AG08396 (cell line): ENCODE measurements at places on chromosomes 16 and 17.

GRCh38 chr17:27631411-27631760 is 398 bp downstream of the LGALS9 start:
- no peak for DNase-seq

DNA sequence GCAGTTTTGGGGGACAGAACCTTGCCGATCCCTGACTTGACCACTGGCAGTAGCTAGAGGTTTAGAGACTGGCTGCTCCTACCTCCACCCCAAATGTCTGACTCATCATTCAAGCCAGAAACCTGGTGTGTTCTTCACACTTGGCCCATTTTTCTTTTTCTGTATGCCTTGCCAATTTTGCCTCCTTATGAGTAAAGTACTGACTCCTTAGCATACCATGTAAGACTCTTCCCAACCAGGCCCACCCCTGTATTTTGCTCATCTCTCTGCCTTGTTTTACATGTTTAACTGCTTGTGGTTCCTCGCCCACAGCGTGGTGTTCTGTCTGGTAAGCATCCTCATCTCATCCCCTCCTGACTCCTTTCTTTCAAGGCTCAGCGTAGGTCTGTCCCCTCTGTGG is 37.9 kb downstream of the NUP88 start:
- DNase-seq: no peak

- DNase-seq: no peak
Measured at GRCh38 chr17:34710226-34710625, 130.8 kb downstream of the TMEM132E start.

DNA sequence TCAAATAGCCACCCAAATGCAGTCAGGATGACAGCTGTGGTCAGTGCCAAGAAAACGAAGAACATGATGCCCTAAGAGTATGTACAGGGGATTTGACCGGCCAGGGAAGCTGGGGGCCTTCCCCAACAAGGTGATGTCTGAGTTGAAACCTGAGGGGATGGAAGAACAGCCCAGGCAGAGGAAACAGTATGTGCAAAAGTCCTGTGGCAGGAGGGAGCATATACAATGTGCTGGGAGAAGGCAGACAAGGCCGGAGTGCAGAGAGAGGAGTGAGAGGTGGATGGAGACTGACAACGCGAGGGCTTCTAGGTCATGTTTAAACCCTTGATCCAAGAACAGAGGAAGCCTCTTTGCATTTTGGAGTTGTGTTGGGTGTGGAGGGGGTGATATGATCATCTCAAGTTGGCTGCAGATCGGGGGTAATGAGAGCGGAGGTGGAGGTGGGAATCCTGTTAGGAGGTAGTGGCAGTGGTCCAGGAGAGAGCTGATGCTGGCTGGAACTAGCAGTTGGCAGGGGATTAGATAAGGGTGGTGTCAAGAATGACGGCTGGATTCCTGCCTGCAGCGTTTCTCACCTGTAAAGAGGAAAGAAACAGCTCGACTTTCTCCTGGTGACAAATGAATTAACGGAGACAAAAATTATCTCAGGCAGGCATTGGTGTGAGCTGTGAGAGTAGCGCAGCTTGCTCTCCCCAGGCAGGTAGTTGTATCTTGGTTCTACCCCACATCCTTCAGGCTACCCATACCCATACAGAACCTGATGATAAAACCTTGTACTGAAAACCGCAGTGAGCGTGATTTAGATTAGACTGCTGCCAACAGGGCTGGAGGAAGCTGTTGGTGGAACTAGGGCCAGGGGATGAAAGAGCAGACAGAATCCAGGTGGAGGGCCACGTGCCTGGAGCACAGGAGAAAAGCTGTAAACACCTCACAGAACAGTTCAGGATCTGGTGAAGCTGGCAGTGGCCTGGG is 37.2 kb upstream of the NGFR start:
- DNase-seq: no peak

DNA sequence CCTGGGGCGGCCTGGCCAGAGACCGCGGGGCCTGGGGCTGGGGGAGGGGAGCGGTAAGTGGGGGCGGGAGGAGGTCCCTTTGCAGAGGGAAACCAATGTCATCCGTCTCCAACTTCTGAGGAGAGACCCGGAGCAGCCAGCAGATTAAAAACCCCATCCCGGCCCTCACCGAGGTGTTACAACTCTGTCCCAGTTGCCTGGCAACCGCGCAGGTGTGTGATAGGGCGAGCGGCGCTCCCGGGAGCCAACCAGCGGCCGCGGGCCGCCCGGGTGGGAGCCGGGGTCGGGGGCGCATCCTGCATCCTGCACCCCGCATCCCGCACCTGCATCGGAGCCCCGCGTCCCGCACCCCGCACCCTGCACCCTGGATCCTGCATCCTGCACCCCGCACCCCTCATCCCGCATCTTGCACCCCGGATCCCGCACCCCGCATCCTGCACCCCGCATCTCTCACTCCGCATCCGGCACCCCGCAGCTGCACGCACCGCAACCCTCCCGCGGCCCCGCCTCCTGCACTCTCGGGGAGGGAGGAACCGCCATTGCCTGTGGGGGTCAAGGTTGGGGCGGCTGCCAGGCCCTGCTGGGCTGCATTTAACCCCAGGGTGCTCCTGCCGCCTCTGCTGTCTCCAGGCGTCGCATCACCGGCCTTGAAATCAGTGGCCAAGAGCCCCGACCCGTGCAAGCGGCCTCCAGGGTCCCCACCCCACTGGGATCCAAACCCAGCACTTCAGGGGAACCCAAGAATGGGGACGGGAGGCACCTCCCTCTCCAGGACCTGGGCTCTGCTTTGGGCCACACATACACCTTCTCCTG is 47.3 kb downstream of the RTN4RL1 start:
- no peak for DNase-seq

GRCh38 chr16:73280388-73280787 is 232.5 kb upstream of the ZFHX3 start:
- DNase-seq: no peak

GRCh38 chr16:2767140-2767731 is 9.8 kb downstream of the ELOB start:
- no peak for DNase-seq
